Fibroblast of mammary gland (primary cell): ENCODE measurements at places on chromosomes 6 and 20.

GRCh38 chr6:105041880-105042279 lies 85.0 kb downstream of the LIN28B start:
- DNase-seq = peak; percentile 3

DNA sequence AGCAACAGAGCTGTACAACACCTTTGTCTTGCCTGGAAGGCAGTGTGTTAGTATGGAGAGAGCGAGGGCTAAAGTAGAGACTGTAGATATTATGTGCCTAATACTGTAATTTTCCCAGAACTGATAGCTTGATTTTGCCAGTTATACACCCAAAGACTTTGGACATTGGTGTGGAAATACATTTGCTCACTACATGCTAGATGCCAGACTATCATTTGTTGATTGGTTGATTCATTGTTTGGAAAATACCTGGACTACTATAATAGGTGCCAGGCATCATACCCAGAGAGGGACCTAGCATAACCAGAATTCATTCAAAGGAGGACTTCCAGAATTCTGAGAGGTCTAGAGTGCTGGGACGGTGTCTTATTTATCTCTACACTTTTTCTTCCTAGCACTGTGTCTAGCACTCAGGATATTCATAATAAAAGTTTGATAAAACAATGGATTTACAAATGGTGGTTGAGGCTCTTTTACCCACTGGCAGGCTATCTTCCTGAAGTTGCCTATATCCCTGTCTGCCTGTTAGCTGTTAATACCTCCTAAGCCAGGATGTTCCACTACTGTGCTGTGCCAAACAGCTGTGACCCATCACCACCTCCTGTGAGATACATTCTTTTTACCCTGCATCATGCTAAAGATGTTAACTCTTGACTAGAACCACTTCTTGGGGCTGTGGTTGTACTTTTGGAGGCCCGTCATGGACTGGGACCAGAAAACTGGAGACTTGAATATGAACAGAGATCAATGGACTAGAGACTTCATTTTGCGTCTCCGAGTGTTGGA lies 72.2 kb upstream of the FUCA2 start:
- DNase-seq = peak; percentile 85

GRCh38 chr20:19765266-19765665 lies 7.2 kb downstream of the RIN2 start:
- no peak for DNase-seq

- DNase-seq = no peak
Observed at GRCh38 chr6:168100803-168101589, 22.0 kb upstream of the FRMD1 start.

DNA sequence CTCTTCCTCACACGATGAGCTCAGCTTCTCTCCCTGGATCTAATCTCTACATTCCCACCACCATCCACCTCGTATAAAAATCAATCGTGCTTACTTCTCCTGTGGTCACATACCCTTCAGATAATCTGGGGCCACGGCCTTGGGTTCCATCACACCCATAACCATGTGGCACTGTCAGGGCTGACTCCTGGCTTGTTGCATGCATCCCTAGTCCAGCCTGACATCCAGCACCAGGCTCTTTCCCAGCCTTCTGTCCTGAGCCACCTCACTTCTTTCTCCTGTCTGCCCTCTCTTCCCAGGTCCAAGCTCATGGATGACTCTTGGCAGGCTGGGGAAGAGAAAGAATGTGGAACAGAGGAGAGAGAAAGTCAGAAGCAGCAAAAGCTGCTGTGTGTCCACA lies 199.8 kb downstream of the BACH2 start:
- DNase-seq = no peak

- DNase-seq = no peak
Observed at GRCh38 chr20:14544688-14545087, 207.3 kb upstream of the FLRT3 start.

DNA sequence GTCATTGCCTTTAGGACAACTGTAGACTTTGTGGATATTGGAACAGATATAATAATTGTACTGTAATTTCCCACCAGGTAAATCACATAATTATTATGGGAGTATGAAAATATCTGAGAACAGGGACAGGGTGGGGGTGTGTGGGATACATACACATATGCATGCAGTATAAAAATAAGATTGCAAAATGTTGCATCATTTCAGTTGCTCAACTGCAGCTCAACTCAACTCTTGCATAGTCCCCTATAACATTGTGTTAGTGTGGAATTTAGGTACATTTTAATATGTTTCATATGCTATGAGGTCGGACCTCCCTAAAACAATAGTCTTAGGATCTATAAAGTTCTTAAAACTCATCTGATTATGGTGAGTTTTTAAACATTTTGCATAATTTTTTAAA lies 275.0 kb upstream of the FLRT3 start:
- peak; percentile 57 for DNase-seq

GRCh38 chr20:50848341-50848808 lies 53.5 kb downstream of the BCAS4 start:
- DNase-seq = peak; percentile 13

- DNase-seq = no peak
Observed at GRCh38 chr20:56872620-56873458, 243.7 kb downstream of the TFAP2C start.
